MCF 10A (cell line): ENCODE measurements at places on chromosomes 2 and 18.

DNA sequence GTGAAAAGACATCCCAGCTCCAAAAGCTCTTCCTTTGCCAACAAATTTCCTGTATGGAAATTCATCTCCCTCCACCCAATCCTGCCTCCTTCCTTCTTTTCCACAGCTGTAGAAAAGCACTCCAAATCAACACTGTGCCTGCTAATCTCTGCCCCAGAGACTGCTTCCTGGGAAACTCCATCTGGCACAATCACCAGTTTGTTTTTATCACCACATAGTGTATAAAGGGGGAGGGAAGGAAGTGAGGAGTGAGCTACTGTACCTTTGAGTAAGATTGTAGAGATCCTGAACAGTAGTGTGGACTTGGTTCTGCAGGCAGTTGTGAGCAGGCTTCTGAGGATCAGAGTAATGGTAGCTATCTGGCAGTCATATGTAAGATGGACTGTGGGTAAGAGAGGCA, 14.7 kb upstream of the FAM237A start:
- no peak for DNase-seq

DNA sequence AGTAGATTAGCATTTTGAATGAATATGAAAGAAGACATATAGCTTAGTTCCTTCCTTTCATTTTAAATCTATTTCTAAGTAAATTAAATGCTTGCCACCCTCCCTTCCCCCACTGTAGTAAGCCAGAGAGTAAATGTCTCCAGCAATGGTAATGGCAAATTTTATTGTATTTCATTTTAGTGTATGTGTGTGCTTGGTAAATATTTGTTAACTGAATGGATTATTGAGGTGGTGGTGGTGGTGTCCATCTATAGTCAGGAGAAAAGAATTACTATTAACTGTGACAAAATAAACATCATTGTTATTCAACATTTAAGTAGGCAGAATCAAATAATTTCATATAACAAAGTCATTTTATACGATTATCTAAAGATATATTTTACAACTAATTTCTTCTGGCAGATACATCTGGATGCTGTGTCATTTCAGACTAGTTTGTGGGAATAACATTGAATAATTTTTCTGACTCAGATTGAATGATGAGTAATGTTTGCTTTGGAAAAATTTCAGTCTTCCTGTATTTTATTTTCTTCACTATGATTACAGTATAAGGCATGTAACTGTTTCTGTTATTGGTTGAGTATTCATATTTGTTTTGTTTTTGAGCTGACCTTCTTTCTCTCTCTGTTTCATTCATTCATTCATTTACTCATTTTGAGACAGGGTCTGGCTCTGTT, 18.3 kb downstream of the ASXL3 start:
- DNase-seq = peak; percentile 37

- peak; percentile 6 for DNase-seq
These were observed 156.8 kb upstream of the UBE2E3 start for GRCh38 chr2:180823546-180824141.

DNA sequence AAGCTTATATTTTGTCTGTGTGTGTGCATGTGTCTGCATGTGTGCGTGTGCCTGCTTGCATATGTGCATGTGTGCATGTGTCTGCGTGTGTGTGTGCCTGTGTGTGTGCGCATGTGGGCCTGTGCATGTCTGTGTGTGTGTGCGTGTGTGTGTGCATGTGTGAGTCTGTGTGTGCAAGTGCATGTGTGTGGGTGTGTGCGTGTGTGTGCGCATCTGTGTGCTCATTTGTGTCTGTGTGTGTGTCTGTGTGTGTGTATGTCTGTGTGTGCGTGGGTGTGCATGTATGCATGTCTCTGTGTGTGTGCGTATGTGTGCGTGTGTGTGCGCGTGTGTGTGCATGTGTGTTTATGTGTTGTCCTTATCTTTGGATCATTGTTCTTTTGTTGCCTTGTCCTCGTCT, 56.8 kb downstream of the DSC3 start:
- DNase-seq = no peak

GRCh38 chr2:241324775-241325174, 9.1 kb downstream of the SEPTIN2 start:
- no peak for DNase-seq

- no peak for DNase-seq
These were observed 120.1 kb downstream of the LRP1B start for GRCh38 chr2:142010477-142011270.

- no peak for DNase-seq
These were observed 181.9 kb downstream of the RTP5 start for GRCh38 chr2:242051463-242051862.

GRCh38 chr18:13366962-13367892, 148.7 kb downstream of the LDLRAD4 start:
- no peak for DNase-seq

DNA sequence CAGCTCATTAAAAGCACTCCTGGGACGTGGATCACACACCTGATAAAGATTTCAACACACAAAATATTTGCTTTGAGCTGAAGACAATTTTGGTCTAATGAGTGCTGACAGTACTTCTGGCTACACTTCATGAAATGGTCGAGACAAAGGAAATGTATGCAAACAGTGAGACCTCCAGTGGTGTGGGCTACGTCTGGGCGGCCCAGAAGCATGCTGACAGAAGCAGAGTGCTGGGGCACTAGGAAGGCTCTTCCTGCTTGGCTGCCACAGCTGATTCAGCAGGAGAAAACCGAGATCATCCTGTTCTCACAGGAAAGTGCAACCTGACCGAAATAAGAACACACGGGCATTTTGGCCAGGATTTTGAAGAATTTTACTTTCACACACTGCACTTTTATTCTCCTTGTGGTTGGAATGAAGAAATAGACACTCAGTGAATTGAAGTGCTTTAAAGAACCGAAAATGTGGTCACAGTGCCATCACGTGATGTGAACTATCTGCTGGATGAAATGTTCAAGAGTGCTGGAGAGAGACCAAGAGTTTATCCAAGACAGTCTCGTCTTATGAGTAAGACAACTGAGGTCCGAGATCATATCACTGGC, 149.5 kb downstream of the CCBE1 start:
- DNase-seq = peak; percentile 51

DNA sequence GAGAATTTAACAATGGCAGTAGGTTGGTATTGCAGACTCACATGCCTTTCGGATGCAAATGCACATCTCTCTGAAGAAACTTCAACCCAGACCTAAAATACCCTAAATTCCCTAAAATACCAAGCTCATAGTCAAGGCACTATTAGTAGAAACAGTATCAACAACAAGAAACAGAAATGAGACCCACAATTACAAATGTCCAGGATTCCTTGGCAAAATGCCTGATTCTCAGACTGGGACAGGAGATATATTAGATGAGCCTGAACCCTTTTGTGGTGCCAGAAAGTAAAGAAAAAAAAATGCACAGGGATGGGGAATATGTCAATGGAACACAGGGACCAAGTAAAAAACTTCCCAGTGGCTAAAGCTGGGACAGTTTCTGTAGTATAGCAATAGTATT, 77.2 kb downstream of the NAT8 start:
- DNase-seq = no peak

GRCh38 chr18:45792506-45793263, 32.8 kb upstream of the SIGLEC15 start:
- no peak for DNase-seq

DNA sequence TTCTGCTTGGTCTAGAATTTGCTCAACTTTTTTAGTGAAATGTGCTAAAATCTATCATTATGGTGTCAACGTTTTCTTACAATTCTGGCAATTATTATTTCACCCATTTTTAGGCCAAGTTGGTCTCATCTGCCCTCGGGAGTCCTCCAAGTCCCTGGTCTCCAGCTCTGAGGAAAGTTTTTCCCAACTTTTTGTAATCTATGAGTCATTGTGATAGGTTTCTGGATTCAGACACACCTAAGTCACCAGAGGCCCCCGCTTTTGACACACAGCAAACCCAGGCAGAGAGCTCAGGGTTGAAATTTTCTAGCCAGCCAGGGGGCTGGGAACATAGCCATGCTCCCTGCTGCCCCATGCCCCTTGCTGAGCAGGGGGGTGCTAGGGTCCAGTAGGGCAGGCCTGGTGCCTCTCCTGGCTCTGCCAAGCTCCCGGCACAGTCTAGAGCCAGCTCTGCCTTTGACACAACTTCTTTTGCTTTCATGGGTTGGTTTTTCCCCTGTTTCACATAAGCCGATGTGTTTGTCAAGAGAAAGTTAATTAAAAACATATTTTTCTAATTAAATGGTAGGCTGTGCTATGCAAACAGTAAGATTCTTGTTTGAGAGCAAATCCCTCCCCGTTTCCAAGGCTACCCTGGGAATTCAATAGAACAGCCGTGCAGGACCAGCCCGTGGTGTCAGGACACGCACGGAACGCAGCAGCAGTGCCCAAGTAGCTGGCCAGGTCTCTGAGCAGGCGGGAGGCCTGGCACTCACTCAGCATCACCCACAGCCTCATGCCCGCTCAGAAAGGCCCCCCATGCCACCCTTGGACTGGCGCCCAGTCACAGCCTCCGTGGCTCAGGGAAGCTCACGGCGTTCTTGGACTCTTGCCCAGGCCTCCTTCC, 25.5 kb upstream of the SNED1 start:
- DNase-seq = peak; percentile 65

DNA sequence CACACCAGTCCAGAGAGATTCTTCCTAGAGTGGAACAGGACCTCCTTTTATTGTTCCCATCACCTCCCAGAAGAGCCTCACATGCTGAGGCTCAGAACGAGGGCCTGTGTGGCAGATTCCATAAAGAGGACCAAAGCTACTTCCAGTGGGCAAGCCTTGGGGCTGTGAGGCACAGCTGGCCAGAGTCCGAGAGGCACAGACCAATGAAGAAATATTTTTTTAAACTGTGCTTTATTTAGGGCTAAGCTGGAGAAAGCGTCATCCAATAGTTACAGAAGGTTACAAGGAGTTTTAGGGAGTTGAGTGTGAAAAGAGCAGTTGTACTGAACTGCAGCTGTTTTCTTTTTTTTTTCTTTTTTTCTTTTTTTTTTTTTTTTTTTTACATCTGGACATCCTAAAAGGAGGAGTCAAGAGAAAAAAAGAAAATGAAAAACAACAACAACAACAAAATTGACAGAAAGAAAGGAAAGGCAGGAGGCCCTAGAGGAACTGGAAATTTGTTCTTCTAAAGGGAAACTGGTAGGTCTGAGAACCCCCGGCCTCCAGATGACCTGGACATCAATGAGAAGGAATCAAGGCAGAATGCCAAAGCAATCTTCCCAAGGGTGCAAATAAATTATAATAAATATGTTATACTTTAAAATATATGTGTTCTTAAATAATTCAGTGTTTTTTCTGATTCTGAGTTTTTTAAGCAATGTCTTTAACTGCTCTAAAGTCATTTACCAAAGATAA, 322.6 kb downstream of the CELF4 start:
- DNase-seq = no peak

DNA sequence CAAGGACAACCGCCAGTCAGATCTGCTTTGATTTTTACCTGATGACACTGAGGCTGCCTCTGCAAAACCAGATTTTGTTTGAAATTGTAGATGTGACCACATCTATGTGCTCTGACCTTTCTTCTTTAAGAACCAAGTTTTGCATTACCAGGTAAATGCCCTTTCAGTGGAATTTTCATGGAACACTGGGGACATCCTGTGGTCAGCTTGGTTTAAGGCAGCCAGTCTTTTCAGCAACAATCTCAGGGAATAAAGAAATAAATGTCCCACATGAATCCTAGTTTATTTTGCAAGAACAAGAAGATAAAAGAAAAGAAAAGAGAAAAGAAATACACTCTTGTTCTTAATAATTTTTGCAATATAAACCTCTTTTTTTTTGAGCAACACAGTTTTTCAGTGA, 90.6 kb downstream of the POU3F3 start:
- DNase-seq = peak; percentile 66

- no peak for DNase-seq
These were observed 523.8 kb upstream of the TNP1 start for GRCh38 chr2:217383620-217384019.

- DNase-seq = no peak
These were observed 32.1 kb upstream of the MAPK4 start for GRCh38 chr18:50527636-50528307.

- DNase-seq = no peak
These were observed 153.0 kb downstream of the KLHL29 start for GRCh38 chr2:23537991-23538390.

- peak; percentile 75 for DNase-seq
These were observed 190.8 kb downstream of the ARHGAP28 start for GRCh38 chr18:6920099-6920955.

DNA sequence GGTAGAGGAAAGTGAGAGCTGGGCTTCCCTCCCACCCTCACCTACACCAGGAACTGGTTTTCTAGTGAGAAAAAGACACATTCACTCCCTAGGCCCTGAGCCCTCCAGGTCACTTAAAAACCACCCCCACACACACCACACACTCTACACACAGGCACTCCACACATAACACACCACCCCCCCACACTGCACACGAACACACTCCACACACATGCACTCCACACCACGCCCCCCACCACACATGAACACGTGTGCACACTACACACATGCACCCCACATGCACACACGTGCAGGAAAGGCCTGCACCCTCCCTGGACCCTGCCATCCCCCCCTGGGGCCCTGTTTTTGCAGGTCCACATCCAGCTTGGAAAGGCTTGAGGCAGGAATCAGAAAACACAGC, 67.6 kb downstream of the RALBP1 start:
- no peak for DNase-seq

GRCh38 chr2:155975734-155976133, 356.8 kb downstream of the NR4A2 start:
- no peak for DNase-seq

- DNase-seq = no peak
These were observed 20.2 kb downstream of the CHST10 start for GRCh38 chr2:100397118-100397860.

GRCh38 chr2:21289989-21290388, 166.2 kb downstream of the TDRD15 start:
- no peak for DNase-seq

DNA sequence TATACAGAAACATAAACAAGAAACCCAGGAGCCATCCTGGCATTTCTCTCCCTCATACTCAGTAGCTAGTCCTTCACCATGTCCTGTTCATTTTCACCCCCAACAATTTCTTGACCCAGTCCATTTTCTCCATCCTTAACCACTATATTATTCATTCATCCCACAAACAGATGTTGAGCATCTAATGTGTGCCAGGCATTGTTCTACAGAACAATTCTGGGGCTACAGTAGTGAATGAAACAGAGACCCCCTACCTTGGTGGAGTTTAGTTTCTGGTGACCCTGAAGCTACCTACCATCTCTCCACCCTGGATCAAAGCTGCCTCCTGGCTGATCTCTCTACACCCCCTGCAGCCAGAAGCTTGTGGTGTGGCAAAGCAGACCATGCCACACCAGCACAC, 27.5 kb upstream of the BZW1 start:
- DNase-seq = no peak

DNA sequence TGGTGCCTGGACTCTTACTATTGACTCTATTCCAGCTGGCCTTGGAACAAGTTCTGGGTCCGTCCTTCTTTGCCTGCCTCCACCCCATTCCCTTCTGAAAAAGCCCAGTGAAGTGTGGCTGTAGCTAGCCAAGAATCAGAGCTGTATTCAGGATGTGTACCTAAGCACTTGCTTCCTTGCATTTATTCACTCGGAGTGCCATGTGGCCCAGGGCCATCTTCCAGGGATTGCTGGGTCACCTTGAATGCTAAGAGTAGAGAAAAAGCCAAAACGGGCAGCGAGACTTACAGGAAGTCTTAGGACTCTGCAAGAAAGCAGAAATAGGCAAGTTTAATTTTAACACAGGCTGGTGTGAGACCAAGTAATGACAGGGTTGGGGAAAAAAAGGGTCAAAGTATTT, 4.1 kb downstream of the ITGA6 start:
- no peak for DNase-seq
